ENCODE measurements at places on chromosomes 7 and 10.

- DNase-seq, result no peak
These were observed 89.1 kb downstream of the MMRN2 start for GRCh38 chr10:86868353-86868752.

DNA sequence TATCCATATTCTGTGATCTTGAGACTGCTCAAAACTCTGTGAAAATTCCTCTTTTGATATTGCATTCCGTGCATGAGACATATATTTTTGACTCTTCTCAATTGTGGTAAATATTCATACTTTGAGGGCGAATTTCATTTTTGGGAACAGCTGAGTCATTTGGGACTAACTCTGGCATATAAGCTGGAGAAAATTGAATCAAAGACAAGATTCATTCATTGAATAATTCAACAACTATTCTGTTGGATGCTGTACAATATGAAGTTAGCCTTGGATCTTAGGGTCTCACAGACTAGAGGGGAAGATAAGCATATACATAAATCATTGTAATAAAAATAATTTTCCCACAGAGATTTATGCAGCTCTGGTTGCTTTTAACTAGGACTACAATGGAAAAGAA, 183.2 kb upstream of the NEBL start:
- DNase-seq, result no peak

DNA sequence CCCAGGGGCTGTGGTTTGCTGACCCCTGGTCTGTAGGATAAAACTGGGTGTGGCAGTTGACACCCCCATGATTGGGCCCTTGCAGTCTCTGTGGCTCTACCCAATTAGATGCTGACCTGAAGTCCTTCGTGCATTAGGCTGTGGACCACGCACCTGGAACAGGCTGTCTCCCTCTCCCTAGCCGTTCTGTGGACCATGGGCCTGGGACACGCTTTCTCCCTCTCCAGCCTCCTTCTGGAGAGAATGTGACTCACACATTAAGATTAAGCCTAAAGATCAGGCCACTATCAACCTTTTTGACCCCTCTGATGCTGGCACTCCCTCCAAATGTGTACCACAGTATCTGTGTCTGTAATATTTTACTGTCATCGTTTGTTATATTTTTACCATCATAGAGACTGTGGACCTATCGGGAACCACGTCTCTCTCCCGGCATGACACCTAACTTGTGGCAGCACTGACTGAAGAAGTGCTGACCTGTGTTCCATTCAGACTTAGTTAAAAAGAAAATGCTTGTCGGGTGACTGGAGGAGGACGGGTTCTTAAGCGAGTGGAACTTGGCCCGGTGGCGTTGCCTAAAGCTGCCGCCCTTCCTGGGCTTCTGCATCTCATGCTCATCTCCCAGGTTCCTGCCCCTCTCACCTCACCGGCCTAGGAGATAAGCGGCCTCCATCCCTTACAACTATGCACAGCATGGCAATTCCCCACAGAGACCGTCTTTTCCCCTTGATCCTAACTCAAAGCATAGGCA, 92.8 kb downstream of the WDR37 start:
- DNase-seq, result no peak

- no peak for DNase-seq
These were observed 187.9 kb downstream of the PLXDC2 start for GRCh38 chr10:20004087-20004523.

GRCh38 chr10:77139252-77140160, 498.1 kb downstream of the KCNMA1 start:
- DNase-seq, result no peak

DNA sequence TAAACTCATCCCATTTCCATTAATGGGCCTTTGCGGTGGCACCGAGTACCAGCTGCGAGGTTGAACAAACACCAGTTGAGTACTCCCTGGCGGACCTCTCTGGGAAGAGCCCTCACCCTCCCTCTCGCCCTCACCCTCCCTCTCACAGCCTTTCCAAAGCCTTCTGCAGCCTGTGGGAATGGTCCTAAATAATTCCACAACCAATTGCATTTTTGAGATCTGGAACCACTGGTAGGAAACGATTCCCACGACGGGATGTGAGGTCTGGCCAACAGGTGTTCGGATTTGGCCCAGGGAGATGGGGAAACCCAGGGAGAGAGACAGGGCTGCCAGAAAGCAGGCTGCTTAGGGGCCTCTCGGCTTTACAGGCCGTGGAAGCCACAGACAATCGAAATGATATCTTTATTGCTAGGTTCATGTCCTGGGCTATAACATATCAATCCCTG, 5.3 kb downstream of the PTF1A start:
- DNase-seq, result no peak

DNA sequence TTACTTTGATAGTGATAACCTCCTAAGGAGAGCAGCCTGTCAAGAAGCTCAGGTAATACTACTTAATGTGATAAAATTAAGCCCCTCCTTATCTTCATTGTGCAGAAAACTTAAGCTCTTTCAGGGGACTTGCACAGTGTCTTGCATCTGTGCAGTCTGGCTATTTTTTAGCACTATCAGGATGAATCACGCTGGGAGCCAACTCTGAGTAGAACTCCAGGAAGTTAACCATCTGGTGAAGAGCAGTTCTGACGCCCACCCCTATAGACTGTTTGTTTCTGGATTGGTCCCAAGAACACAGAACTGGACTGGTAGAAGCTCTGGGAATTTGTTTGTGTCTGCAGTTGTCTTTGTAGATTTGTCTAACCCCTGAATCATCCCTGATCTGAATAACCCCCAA, 41.9 kb downstream of the AGK start:
- no peak for DNase-seq

DNA sequence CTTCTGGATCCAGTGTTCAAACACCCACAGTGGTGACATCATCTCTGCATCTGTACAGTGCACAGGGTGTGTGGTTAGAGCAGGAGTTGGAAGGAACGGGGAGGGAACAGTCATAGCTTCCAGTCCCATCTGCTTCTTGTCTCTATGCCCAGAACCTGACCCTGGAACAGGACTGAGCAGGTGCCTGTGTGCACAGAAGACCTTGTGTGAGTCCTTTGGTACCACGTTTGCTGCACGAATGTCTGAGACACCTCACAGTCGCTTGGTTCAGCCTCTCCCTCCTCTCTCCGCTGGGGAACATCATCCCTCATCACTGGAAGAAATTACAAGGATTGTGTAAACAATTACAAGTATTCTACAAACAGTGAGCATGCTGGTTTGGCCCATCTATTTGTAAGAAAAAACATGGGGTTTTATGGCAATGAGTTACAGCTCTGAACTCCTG, 243.0 kb upstream of the KLF6 start:
- DNase-seq, result no peak

- no peak for DNase-seq
These were observed 171.8 kb downstream of the SEMA3A start for GRCh38 chr7:84022684-84023308.

- no peak for DNase-seq
These were observed 113.8 kb downstream of the DLG5 start for GRCh38 chr10:77812741-77813140.

DNA sequence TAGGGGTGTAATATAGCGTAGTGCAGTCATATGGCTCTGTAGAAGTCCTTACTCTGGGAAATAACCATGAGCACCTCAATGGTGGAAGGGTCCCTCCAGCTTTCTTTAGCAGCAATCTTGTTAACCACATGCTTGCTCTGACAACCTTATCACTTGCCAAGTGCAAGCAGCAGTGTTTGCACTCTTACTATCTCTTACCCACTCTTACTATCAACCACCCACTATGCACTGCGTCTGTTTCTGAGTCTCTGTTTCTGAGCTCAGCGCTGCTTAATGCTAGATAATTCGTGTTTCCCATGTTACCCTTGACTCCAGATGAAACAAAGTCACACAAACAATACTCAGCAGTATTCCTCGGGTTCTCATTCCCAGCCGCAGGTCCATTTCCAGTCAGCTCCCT, 433.7 kb upstream of the PFKP start:
- DNase-seq, result no peak

- no peak for DNase-seq
These were observed 44.8 kb upstream of the GRID1 start for GRCh38 chr10:86411281-86411841.

DNA sequence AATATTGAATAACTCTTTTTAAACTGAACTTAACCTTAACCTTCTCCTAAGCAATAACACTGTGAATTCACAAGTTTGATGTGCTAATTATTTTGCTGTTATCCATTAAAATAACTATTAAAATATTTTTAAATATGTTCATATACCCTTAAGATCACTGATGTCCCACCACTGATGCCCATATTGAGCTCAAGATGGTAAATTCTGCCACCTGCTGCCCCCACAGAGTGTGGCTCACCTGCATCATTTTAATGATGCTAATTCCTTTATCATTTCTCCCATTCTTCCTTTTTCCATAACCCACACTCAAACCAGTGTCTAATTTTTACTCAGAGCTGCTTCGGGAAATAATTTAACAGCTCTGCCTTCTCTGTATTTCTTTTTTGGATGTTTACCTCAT, 82.3 kb upstream of the ARID5B start:
- DNase-seq, result no peak

GRCh38 chr10:116001262-116001857, 271.6 kb downstream of the GFRA1 start:
- DNase-seq, result no peak

- no peak for DNase-seq
These were observed 224.5 kb upstream of the GLI3 start for GRCh38 chr7:42461537-42461936.

DNA sequence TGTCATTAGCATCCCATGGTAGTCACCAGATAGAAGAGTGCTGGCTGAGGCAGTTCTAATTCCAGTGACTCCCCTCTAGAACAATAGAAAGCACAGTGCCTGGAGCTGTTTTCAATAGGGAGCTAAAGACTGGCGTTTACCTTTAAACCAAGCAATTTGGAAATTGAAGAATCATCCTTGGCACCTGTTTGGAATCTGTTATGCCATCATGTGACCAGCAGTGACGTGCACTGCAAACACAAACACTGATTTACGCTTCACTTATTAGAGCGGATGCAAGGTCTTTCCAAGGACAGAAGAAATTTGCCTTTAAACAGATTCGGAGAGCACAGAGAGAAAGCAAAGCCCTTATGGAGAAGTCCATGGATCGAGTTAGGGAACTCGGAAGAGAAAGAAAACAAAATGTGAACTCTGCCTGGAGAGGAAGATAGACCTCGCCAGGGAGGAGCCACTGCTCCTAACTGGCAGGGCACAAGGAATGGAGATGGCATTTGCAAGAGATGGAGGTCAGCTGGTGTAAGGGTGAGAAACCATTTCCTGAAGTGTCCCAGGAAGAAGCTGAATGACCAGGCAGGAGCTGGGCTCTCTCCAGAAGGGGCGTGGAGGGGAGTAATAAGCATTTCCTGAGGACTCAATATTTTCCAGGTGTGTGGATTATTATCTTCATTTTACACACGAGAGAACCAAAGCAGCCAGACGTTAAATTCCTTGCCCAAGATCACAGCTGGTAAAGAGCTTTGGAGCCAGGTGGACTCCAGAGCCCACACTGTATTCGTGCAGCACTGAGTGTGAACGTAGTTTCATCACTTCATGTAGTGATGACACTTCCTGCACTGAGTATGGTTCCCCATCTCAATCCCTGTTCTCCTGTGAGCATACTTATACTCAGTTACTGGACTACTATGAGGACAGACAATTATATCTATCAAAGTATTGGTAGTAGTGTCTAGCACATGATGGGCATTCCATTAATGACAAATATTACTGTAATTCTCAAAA, 97.7 kb downstream of the CUBN start:
- no peak for DNase-seq

GRCh38 chr10:60093317-60093716, 187.0 kb upstream of the CCDC6 start:
- DNase-seq, result no peak

DNA sequence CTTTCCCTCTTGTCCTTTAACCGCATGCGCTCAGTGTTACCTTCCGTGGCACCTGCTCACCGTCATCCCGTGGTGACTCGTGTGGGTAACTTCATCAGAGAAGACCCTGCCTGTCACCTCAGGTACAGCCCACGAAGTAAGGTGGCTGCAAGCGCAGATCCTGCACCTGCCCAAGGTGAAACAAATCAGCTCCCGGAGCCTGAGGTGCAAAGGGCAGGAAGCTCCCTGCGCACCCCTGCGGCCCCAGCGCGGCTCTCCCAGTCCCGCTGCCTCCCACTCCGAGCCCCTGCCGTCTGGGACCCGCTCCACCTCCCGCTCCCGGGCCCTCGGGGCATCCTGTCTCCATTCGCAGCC, 110.9 kb upstream of the LANCL2 start:
- no peak for DNase-seq

DNA sequence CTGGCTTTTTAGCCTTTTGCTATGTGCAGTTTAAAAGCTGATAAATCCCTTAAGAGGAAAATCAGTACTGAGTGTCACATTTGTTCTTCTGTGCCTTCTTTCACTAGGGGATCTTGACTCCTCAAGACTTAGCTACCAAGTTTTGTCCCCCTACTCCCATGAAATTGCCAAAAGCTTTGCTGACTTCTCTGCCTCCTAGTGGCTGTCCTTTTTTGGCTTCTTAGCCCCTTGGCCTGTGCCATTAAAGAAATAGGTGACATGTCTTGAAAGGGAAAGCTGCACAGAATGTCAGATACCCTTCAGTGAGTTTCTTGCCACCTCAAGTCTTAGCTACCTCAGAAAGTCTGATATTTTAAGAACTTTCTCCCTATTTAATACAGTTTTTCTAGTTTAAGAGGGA, 10.5 kb downstream of the MKLN1 start:
- no peak for DNase-seq

DNA sequence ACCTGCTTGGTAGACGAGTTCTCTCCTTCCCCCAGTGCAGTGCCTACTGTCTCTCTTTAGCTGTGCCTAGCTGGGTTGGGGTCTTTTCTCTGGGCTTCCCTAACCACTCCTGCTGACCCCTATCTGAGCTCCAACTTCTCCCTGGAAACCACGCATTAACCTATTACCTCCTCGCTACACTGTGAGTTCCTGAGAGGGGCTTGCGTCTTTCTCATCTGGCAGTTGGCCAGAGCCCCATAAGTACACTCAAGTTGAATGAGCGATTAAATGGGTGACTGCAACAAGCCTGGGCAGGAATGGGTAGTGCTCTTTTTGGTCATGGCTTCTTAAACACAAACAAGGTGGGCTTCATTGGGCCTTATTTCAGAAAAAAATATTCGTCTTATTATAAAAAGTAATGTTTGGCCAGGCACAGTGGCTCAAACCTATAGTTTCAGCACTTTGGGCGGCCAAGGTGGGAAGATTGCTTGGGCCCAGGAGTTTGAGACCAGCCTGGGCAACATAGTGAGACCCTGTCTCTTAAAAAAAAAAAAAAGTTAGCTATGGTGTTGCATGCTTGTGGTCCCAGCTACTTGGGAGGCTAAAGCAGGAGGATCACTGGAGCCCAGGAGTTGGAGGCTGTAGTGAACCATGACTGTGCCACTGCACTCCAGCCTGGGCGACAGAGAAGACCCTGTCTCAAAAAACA, 41.4 kb downstream of the SYPL1 start:
- DNase-seq, result no peak

Data from HS-5 (cell line).